ENCODE measurements at places on chromosomes 6 and 20.

GRCh38 chr6:128919412-128920180, 36.7 kb downstream of the LAMA2 start:
- DNase-seq: no peak

- no peak for DNase-seq
Observed at GRCh38 chr6:13429406-13429753, 58.0 kb downstream of the GFOD1 start.

DNA sequence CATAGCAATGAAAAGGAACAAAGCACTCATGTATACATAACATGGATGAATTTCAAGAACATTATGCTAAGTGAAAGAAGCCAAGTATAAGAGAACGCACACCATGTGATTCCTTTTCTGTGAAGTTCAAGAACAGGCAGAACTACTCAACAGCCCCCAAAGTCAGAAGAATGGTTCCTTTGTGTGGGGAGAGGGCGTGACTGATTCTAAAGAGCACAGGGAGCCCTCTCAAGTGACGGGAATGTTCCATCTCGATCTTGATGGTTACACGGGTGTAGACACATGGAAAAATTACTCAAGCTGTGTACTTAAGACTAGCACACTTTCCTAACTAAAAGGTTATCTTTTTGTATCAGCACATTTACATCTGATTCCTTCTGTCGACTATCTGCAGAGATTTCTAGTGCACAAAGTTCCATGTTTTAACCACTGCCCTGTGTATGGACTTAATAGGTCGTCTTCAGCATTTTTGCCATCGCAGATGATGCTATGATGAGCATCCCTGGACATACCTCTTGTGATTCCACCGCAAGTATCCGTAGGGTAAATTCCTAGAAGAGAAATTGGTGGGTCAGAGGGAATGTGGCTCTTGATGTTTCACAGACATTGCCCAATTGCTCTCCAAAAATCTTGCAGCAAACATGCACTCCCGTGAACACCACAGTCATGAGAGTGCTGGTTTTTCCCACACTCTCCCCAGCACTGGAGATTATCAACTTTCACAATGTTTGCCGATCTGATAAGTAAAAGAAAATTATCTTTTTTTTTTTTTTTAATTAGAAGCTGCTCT, 279.3 kb downstream of the BMP7 start:
- no peak for DNase-seq

GRCh38 chr6:131116755-131117360, 18.4 kb upstream of the AKAP7 start:
- no peak for DNase-seq

- DNase-seq: peak; percentile 30
Observed at GRCh38 chr20:36969478-36970186, 18.1 kb upstream of the SAMHD1 start.

GRCh38 chr6:4516206-4516605, 260.0 kb upstream of the CDYL start:
- no peak for DNase-seq

- no peak for DNase-seq
Observed at GRCh38 chr20:36796875-36797274, 23.3 kb upstream of the DSN1 start.

GRCh38 chr6:139686308-139686707, 311.9 kb upstream of the CITED2 start:
- DNase-seq: no peak

DNA sequence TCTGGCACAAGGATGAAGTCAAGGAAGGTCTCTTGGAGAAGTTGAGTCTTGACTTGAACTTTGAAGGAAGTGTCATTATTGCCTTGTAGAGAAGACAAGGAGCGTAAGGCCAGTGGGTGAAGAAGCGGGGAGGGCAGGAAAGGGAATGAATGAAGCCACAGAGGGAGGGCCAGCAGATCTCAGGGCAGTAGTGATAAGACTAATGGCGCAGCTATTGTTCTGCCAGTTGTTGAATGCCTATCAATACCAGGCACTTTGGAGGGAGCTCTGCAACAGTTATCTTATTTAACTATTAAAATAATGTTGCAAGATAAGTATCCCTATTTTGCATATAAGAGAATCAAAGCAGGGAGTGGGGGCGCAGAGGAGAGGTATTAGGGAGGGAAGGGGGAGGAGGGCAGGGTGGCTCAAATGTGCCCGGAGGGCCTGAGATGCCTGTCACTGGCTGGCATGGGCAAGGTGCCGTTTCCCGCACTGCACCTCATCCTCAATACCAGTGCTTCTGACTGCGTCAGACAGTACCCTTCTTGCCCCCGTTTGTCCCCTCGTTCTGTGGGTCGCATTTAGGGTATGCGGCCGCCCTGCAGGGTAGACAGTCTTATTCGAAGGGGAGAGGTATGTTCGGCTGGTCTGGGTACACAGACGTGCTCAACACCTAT, 109.8 kb downstream of the ZDHHC14 start:
- no peak for DNase-seq

DNA sequence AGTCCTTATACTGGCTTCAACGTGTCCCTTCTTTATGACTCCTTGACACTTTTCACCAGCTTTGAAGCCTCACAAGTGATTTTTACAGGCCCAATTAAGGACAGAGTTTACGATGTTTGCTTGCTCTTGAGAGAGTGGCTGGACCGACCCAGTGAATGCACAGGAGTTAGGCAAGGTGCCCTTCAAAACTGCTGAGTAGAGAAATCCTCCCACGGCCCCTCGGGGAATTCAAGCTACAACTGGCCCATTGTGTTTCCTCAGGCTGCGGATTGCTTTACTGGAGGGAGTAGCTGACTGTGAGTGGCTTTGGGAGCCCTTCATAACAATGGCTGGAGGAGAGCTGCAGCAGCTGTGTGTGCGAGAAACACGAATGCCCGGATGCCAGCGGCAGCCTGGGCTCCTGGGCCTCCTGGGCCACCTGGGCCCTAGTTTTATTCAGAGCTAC, 50.0 kb downstream of the SGK1 start:
- DNase-seq: no peak

DNA sequence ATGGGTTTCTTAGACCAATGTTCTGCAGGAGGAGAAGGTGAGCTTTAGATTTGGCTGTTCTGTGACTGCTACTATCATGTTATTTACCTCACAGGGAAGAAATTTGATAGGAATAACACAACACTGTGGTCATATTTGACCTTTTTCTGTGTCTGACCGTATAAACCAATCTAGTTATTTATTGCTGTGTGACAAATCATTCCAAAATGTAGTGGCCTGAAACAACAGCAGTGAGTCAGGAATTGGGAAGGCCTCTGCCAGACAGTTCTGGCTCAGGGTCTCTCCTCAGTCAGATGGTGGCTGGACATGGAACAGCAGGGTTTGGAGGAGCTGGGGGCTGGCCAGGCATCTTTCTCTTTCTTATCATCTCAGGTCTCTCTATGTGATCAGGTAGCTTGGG, 33.0 kb downstream of the RIPOR2 start:
- no peak for DNase-seq

DNA sequence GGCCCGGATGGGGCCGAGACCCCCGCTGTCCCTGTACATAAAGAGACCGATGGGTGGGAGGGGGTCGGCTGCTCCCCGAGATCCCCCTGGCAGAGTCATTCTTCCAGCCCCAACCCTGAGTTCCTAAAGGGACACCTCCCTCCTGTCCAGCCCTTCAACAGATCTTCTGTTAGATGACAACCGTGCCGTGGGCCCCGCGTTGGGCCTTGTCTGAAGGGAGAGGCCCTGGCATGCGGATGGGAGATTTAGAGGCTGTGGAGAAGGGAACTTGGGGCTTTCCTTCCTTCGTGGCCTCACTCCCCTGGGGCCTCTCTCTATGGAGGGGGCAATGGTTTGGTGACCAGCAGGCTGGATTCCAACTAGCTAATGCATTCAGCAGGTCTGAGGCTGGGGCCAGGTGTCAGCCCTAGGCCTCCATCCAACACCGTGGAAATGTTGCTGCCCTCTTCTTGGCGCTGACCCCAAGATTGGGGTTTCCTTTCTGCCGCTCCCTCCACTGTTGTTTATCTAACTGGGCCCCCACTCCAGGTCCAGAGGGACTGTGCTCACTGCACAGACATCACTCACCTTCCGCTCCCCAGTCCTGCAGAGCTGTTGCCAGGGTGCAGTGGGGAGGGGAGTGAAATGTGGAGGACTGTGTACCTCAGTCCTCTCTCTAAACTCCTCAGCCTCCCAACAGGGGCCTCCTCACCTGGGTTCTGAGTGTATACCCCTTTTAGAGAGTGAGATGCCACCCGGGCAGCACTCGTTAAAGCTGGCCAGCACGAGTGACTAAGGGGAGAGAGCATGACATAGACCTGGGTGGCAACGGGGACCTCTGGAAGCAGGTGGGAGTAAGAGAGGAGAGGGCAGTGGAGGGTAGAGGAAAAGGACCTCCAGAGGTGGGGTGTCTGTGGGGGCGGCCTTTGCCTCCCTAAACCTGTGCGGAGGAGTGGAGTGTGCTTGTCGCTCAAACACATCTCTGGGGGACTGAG, 6.7 kb downstream of the TMEM151B start:
- DNase-seq: no peak

DNA sequence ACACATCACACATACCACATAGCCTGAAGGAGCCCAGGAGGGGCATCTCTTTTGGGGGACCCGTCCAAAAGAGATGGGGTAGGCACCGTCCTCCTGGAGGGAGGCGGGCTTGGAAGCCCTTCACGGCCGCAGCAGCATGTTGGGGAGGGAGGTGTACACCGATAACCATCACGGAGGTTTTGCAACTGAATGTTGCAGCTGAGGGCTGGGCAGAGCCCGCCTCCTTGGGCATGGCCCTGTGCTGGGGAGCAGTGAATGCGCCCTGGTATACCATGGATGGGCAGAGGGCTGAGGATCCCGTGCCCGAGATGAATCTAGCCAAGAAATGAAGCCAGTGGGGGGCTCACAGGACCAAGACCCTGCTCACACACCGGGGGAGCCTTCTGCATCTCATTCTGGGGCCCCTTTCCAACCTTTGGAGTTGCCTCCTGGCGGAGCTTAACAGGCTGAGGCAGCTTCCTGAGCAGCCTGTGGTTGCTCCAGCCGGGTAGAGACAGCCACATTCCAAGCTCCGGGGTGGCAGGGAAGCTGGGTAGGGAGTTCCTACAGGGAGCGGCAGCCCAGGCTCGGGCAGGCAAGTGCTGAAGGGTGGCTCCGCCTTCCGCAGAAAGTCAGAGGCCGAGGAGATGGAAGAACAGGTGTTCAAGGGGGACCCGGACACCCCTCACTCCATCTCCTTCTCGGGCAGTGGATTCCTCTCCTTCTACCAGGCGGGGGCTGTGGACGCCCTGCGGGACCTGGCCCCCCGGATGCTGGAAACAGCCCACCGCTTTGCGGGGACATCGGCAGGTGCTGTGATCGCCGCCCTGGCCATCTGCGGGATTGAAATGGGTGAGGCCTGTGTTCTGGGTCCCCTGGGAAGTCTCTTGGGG, at the start of gene PNPLA1:
PNPLA1 (plus strand) TSS at position 227 of the 872 bp plus-strand sequence; CDS start at position 627, 400 bp downstream.
- no peak for DNase-seq

All from stimulated activated CD4-positive, alpha-beta T cell treated with anti-CD3 and anti-CD28 coated beads, Interleukin-2, amount 100 ng/mL, for 24 hours (primary cell).